RPMI8226 (cell line): ENCODE measurements at places on chromosomes 5 and 9.
A peak's percentile ranks its signal among the peaks of the same experiment; 100 is the strongest.

- DNase-seq: no peak
Observed at GRCh38 chr5:168697034-168697720, 118.0 kb upstream of the PANK3 start.

DNA sequence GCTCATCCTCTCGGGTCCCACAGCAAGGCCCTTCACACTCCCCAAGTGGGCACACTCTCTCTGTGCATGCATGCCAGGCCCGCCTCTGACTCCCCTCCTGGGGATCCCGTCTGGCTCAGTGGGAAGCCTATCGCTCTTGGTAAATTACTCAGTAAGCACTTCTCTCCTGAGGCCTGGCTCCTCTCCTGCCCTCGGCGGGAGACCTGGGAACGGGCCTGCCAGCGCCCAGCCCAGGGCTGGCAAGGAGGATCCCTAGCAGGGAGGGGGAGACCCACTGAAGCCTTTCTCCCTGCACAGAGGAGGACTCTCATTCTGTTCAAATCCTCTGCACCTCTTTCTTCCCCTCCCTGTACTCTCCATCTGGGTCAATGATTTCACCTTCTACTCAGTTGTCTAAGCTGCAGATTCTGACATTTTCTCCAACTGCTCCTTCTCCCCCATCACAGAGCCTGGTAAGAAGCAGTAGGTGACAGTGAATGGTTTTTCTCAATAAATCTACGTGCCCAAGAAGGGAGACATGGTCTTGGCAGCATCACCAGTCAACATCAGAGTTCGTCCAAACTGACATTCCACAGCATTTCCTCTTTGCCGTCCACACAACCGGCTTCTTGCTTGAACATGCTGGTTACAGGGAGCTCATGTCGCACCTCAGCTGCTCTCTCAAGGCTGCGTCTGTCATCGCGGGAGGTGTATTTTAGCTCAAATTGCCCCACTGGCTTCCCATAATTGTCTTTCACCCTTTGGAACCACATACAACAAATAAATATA is 81.9 kb downstream of the GPR21 start:
- no peak for DNase-seq

- DNase-seq: peak; percentile 14
Observed at GRCh38 chr5:148973455-148973854, 89.4 kb downstream of the SH3TC2 start.

GRCh38 chr5:105015098-105015497 is 1452.5 kb upstream of the NUDT12 start:
- DNase-seq: no peak

DNA sequence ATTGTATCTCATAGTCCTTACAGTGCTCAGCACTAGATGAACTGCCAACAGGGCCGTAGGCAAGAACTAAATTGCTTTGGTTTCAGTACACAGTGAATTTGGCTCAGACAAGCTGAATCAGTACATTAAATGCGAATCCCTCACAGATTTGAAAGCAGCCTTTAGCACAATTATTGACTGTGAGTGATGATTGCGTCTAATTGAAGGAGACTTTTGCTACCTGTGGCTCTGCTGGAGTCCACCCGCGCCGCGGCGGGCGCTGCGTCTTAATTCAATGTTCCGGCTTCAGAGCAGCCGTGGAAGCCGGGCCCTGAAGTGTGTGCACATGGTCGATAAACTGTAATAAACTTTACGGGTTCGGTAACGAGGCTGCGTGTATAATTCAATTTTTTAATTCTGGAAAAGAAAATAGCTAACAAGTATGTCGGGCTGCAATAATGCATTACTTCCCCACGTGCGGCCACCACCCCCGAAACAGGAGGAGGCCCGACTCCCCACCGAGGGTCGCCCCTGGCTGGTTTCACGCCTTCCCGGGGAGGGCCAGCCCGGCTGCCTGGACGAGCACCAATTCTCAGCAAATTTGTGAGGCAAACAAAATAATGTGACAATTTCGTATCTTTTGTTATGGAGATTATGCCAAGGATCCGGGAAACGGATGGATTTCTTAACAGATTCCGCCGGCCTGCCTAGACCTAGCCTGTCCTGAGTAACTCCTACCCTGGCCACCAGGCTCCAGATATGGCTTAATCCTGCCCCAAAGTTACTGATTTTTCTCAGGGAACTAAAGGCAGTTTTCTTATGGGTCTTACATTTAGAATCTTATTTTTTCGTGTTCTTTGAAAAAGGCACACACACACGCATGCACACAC is 269.4 kb upstream of the IRX1 start:
- no peak for DNase-seq

DNA sequence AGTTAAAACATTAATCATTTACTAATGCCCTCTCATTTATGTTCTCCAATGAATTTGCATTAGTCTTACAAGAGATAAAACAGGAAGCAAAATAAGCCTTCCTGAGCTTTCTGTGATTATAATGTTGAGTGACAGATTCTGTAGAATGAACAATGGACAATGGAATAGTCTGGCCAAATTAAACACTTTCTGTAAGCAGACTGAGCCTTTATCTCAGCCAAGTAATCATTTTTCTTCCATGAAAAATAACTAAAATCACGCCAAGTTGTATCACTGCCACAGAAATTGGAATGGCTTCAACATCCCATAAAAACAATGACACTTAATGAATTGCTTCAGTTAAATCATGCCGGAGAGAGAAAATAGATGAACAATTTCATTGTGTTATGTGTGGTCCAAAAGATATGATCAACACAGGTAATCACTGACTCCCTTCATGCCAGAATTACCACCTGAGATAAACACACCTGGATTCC is 63.0 kb downstream of the TSSK1B start:
- no peak for DNase-seq

- DNase-seq: no peak
Observed at GRCh38 chr5:76413746-76414145, 10.7 kb downstream of the IQGAP2 start.

DNA sequence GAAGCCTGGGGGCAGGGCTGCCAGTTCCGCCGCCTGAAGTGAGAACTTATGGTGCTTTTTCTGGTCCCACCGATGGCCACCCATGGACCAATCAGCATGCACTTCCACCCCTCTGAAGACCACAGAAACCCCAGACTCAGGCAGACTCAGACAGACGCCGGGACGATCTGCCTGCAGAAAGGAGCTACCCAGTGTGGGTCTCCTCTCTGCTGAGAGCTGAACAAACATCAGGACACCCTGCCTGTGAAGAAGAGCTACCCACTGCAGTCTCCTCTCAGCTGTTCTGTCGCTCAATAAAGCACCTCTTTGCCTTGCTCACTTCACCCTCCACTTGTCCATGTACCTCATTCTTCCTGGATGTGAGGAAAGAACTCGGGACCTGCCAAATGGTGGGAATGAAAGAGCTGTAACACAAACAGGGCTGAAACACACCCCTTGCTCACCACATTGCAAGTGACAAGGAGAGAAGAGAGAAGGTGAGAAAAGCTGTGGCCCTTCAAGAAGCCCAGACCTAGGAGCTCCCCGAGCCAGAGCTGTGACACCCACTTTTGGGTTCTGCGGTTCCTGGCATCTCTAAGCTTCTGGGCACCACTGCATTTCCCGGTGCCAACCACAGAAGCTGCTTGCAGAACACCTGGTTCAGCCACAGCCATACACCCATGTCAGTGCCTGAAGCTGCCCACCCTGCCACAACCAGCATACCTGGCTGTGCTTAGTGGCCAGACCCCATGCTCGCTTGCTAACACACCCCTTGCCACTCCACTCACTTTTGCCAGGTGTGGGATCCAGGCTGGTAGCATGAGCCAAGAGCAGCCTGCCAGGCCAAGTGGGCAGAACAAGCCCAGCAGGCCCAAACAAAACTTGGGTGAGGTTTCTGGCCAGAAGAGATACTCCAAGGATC is 114.3 kb upstream of the TSLP start:
- DNase-seq: peak; percentile 45

DNA sequence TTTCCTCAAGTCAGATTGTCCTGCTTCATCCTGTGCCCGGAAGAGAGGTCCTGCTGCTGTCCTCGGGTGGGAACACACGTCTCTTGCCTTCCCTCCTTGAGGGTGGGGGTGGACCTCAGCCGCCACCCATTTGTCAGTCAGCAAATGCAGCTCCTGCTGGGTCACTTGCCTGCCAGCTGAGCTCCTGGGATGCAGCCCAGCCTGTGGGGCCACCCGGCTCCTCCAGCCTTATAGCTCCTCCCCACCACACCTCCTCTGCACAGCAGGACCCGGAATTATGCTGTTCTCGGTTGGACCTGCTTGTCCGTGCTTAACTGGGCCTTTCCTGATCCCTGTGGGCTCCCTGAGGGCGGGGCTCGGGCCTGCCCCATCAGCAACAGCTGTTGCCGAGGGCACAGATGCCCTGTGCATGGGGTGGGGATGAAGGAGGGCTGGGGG is 52.7 kb downstream of the RXRA start:
- no peak for DNase-seq

DNA sequence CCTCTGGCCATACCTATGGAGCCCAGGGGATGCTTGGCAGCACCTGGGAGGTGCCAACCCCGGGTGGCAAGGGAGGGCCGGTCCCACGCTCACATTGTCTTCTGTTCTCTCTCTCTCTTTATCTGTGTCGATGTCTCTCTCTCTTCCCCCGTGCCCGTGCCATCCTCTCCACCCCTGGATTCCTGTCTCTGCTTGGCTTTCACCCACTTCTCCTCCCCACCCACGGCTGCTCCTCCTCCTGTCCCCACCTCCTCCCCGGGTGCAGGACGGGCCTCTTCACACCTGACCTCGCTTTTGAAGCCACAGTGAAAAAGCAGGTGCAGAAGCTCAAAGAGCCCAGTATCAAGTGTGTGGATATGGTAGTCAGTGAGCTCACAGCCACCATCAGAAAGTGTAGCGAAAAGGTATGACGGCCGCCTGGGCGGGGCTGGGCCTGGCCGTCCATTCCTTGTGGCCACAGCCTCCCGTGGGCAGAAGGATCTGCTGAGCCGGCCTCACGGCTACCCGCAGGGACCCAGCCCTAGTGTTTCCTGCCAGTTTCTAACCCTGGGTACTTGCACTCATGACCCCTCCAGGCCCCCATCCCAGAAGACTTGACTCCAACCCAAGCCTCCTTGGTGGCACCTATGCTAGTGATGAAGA is 22.7 kb downstream of the DNM1 start:
- DNase-seq: peak; percentile 48

DNA sequence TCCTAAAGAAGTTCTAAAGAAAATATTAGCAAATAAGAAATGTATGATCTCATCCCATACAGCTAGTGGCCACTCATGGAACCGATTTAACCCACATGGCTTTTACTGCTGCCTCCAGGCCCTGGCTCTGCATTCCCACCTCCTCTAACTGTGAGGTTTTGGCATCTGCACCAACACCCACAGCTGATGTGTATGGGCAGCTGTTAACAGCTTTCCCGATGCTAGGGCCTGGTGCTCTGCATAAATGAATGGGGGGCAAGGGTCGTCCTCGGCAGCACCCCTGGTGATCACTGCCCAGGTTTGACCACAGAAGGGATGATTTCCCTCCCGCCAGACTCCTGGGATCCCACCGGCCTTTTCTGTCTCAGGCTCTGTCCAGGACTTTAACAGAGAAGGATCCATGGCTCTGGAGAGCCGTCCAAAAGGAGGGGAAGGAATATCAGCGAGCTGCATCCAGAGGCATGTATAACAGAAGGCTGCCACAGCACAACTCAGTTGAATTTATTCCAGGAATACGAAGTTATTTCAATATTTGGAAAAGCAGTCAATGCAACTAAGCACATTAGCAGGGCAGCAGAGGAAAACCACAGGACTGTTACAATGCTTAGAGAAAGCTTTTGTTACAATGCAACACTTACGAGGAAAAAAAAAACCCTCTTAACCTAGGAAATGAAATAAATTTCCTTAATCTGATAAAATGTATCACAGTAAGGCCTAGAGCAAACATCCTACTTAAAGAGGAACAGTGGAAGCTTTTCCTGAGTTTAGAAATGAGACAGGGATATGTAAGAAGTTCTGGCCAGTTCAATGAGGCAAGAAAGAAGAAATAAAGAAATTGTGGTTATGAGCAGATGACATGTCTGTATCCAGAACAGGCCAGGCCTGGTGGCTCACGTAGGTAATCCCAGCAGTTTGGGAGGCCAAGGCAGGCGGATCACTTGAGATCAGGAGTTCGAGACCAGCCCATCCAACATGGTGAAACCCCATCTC is 63.1 kb downstream of the NACC2 start:
- no peak for DNase-seq

- peak; percentile 67 for DNase-seq
Observed at GRCh38 chr9:113011911-113012381, at the start of gene ZNF883. TSS of gene ZNF883 (minus strand) at chr9:113012192.

- DNase-seq: no peak
Observed at GRCh38 chr5:11415751-11416150, 488.5 kb downstream of the CTNND2 start.

DNA sequence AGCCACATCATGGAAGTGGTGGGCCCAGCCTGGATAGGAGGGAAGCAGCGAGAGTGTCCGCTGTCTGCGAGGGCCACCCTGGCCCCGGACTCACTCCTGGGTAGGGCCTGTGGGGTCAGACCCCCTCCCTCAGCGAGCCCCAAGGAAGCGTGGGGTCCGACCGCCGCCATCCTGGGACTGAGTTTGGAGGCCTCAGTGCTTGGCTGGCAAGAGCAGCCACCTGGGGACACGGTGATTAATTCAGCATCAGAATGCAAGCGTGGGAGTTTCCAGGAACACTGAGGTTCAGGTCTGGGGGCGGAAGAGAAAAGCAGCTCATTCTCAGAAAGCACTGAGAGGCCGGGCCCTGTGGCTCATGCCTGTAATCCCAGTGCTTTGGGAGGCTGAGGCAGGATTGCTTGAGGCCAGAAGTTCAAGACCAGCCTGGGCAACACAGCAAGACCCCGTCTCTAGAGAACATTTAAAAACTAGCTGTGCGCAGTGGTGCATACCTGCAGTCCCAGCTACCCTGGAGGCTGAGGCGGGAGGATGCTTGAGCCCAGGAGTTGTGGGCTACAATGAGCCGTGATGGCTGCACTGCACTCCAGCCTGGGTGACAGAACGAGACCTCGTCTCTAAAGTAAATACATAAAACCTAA is 18.3 kb upstream of the CAMSAP1 start:
- DNase-seq: no peak

GRCh38 chr5:178624631-178625546 is 2.0 kb downstream of the CLK4 start:
- DNase-seq: no peak

DNA sequence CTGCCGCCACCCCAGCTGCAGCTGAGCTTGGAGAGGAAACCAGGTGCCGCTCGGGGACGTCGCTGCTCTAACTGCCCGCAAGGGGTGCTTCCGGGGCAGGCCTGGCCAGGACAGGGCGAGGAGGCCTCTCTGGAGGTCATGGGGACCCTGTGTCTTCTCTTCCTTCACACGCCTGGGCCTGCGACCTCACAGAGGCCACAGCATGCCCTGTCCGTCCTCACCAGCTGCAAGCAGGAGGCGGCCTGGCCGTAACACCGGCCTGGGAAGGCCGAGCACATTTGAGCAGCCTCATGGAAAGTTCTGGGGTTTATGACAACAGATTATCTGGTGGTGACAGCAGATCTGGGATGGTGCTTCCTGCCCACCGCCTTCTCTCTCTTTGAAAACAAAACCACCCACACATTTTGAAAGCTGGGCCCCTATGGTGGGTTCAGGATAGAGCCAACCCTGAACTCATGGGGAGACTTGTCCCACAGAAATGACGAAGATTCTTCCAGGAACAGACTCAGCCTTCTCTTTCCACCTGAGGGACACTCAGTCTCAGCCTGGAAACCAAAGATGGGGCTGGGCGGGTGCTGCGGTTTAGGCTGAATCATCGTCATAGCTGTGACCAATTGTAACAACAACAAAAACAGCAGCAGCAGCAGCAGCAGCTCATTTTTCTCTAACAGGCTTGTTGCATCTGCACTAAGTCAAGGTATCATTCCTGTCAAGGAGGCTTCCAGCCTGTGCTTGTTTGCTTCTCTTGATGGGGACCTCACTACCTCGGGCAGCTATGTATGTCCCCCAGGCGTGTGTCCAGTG is 99.6 kb upstream of the RAPGEF1 start:
- DNase-seq: peak; percentile 41
